ENCODE measurements at places on chromosomes 5 and 9. TPM values are rescaled to one million over a fixed set of nuclear protein-coding genes. Genes with fewer than 3 reads are reported as not detected.

DNA sequence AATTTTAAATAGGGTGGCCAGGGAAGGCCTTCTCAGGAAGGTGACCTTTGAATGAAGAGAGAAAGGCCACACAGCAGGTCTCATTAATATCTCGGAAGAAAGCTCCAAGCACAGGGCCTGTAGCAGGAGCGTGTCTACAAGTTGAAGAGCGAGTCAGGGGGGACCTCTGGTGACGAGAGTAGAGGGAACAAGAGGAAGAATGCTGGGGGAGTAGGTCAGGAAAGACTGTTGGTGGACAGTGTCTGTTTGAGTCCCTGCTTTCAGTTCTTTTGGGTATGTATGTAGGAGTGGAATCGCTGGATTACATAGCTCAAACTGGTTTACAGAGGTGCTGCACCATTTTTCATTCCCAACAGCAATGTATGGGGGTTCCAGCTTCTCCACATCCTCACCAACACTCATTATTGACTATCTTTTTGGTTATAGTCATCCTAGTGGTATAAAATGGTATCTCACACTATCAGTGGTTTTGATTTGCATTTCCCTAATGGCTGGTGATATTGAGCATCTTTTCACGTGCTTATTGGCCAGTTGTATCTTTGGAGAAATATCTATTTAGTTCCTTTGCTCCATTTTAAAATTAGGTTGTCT lies 55.8 kb downstream of the NUP214 start:
- no peak for DNase-seq

- DNase-seq, result no peak
Observed at GRCh38 chr5:170554521-170555267, 50.9 kb downstream of the KCNIP1 start.

- DNase-seq, result peak; percentile 17
Observed at GRCh38 chr9:101711330-101711941, 27.0 kb downstream of the GRIN3A start.

Gene PSAT1
- total RNA-seq, result 174 TPM

- DNase-seq, result no peak
Observed at GRCh38 chr5:2030131-2030530, 147.4 kb upstream of the IRX4 start.

Gene PCDHA9
- total RNA-seq, result not detected

Gene SLC4A9
- total RNA-seq, result not detected

- DNase-seq, result no peak
Observed at GRCh38 chr9:128669786-128670185, 13.1 kb upstream of the DYNC2I2 start.

Gene DCTN3
- total RNA-seq, result 104 TPM

DNA sequence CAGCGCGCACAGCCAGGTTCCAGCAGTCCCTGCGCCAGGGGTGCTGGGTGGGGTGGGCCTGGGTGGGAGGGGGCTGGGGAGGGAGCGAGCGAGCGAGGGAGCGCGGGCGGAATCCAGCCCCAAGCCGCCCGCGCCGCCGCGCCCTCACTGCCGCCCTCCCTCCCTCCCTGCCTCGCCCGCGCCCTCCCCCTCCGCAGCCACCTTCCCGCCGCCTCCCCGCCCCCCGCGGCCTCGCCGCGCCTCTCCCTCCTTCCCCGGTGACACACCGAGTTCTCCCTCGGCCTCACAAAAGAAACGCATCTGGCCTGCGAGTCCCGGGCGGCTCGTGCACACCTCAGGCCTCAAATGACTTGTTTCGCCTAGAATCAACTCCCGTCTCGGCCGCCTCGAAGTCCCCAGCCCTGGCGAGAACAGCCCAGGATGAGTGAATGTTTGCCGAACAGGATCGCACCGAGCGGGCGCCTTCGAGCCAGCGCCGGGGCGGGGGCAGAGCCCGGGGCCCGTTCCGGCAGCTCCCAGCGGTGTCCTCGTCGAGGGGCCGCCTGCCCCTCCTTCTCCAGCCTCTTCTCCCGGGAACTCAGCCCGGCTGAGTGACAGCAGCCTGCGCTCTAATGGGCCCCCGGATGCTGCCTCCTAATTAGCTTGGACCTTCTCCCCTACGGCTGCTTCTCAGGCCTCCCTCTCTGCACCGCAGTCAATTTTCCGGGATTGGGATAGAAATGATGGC lies 371 bp upstream of the PITX1 start:
- peak; percentile 55 for DNase-seq

Gene ROR2
- total RNA-seq, result 0.03 TPM

Gene NR2F1-AS1
- total RNA-seq, result 2.2 TPM

DNA sequence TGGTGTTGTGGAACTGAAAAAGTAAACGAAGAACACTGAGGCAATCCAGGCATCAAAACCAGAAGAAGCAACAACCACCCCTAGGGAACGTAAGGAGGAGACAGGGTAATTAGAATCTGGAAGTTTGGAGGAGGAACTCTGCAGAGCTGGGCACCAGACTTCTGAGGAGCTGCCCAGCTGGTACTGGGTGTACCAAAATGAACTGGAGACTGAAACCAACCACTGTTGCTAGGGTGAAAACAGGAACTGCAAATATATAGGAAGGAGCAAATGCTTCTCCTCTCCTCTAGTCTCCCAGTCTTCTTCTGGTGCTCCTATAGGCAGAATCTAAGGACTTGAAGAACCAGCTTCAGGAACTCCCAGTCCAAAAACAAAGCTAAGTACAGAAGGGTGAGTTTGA lies 189.8 kb downstream of the ELAVL2 start:
- no peak for DNase-seq

Gene INIP
- 29.4 TPM for total RNA-seq

GRCh38 chr5:29720954-29721353 lies 1472.5 kb upstream of the CDH6 start:
- DNase-seq, result no peak

- DNase-seq, result no peak
Observed at GRCh38 chr9:136018257-136019031, 57.3 kb upstream of the UBAC1 start.

Gene KIF4B
- not detected for total RNA-seq

Gene OLFML2A
- 0.69 TPM for total RNA-seq

Gene HRH2
- total RNA-seq, result 4.1 TPM

DNA sequence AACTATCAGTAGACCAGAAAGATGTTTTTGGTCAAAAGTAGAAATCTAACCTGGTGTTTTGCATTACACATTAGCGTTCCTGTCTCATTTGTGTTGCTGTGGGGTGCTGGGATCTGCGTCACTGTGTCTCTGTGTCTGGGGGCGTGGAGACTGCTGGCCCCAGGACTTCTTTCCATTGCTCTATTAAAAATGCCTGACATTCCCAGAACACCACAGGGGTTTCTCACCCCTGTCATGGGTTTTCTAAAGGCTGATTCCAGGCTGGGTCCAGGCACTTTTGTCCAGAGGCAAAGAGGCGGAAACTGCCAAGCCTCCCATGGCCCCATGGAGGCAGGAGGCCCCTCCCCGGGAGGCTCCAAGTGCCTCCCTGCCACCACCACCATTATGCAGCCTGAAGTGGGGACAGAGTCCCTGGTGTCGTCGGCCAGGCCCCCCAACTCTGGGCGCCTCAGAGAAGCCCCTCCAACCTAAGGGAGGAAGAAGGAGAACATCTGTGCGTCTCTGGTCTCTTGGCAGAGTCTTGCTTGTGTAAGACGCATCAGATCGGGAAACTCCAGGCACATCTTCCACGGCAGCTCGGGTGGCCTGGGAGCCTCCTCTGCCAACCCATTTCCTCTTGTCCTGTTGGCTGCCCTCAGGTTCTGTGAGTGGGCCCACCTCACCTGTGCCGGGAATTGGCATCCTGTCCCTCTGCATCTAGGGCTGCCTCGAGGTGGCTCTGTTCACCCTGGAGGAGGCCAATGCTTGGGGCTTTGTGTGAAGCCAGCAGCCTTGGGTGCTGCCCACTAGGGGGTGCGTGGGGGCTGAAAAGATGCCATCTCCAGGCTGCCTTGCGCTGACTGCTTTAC lies 13.8 kb upstream of the PLEKHG4B start:
- DNase-seq, result peak; percentile 72

GRCh38 chr9:37390759-37391158 lies 31.7 kb upstream of the GRHPR start:
- no peak for DNase-seq

Gene DAB2IP
- total RNA-seq, result 16.6 TPM

- no peak for DNase-seq
Observed at GRCh38 chr9:107472581-107473340, 16.8 kb downstream of the KLF4 start.

DNA sequence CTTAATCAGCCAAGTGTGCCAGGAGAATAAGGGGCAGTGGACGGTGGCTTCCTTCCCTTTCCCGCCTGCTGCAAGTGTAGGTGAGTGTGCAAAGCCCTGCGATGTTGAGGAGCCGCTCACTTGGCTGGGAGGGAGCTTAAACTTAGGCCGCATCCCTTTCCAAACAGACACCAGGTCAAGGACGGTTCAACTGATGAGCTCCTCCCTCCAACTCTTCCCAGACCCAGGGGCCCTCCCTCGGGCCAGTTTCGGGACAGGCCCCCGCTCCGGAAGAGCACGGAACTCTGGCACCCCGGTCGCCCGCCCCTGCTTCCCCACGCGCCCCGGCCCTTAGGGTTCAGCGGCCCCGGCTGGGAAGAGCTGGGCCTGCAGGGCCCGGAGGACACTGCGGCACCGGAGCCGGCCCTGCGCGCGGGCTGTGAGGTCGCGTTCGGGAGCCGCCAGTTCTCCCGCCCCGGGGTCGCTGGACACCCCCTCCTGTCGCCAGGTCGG lies 481 bp downstream of the MRPL36 start:
- peak; percentile 38 for DNase-seq

GRCh38 chr5:109848130-109848529 lies 158.4 kb downstream of the MAN2A1 start:
- DNase-seq, result no peak

GRCh38 chr5:33938507-33938796 lies 2.3 kb downstream of the RXFP3 start:
- no peak for DNase-seq

GRCh38 chr5:35009019-35009418 lies 38.7 kb downstream of the AGXT2 start:
- DNase-seq, result no peak

Gene PDE6A
- not detected for total RNA-seq

GRCh38 chr5:59473611-59474010 lies 419.9 kb downstream of the PDE4D start:
- no peak for DNase-seq

Gene STPG3
- not detected for total RNA-seq

GRCh38 chr5:82802954-82803353 lies 274.2 kb downstream of the TMEM167A start:
- no peak for DNase-seq

DNA sequence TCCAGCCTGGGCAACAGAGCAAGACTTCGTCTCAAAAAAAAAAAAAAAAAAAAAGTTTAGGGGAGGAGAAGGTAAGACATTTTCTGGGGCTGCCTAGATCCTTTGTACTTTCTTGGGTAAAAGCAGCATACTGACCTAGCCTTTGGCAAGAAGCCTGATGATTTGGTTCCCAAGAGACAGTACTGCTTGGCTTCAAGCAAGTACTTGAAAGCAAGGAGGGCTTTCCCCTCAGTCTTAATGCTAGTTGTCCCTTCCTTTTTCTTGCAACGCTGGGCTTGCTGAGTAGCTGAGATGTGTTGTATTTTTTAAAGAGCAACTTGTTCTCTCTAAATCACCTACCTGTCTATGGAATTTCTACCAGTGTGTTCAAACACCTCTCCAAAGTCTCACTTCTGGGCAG lies 76.2 kb downstream of the INSYN2B start:
- no peak for DNase-seq

DNA sequence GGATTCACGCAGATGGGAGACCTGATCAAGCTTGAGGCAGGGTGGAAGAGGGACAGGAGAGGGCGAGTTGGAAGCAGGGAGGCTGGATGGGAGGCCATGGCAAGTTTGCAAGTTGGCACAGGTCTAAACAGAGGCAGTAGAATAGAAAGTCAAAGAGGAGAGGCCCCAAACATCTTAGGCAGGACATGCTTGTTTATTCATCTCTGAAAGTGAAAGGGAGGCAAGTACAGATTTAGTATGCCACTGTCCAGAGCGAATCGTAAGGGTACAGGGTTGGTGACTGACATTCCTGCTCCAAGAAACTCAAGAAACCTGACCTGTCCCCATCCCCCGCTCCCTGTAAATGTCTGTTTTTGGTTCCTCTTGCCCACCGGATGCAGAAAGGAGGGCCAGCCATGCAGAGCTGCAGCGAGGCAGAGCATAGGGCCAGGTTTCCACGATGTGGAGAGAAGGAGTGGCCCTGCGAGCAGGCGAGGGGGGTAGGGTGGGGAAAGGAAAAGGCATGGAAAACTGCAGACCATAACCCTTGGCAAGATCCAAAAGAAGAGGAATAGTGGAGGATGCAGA lies 96.2 kb upstream of the BOD1 start:
- DNase-seq, result no peak

- peak; percentile 31 for DNase-seq
Observed at GRCh38 chr9:37776328-37776727, 8.5 kb downstream of the EXOSC3 start.

GRCh38 chr5:149496917-149497316 lies 54.3 kb downstream of the CSNK1A1 start:
- no peak for DNase-seq

GRCh38 chr5:137466889-137467288 lies 32.2 kb downstream of the SPOCK1 start:
- DNase-seq, result no peak

GRCh38 chr9:82732928-82733327 lies 330.0 kb downstream of the RASEF start:
- DNase-seq, result no peak

Gene TMEM252
- not detected for total RNA-seq

Gene PSMD5
- 10.4 TPM for total RNA-seq

Gene SLC46A2
- not detected for total RNA-seq

DNA sequence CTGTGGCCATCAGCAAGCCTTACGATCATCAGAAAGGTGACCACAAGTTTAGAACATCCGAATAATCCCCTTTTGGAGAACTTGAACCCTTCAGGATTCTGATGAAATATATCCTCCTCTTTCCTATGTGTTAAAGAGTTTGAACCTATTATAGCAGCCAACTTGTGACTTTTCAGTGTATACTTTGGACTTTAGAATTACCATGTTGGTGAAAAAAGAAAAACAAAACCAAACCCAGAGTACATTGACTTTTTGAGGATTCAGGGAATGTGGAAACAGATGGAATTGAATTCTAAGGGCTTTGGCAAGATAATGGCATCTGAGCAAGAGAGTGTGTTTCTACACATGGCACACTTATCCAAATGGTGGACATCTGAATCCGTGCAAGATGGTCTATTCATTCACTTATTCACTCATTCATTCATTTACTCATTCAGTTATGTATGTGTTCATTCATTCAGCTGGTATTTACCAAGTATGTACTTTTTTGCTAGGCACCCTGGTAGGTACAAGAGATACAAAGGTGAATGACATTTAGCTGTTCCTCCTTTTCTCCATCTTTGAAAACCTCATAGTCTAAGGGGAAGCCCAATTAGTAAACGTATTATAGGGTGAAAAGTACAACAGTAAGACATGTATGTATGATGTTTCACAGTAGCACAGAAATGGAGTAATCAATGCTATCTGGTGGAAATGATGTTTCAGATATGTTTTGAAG lies 91.8 kb downstream of the PRDM6 start:
- no peak for DNase-seq

All from HT1080 (cell line).